ENCODE measurements at places on chromosomes 1 and 21.

DNA sequence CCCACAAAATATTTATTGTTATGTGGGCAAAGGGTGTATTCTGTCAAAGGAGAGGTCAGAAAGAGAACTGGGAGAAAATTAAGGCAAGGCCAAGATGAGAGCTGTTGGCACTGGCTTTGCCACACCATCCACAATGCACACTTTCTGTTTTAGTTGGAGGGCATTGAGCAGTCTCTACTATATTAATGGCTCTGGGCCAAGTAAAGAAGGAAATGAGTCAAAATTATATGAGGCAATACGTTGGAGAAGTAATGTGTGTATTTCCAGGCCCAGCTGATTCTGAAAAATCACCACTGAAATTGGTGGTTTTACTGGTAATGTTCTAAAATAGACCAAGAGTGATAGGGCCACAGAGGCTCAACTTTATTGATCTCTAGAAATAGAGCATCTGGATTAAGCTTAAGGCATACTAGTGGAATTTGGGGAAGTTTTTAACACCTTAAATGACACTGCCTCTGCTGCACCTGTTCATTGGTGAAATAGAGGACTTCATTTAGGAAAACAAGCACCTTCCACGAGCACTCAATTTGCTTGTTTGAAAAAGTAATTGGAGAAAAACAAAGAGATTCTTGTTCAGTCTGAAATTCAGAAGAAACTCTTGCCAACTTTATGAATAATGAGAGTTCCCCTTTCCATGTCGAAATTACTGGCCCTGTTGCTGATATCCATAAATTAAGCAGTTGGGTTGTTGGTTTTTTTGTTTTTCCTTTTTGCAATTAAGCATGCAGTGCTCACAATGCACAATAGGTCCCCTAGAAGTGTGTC lies 424.9 kb downstream of the ADGRL2 start:
- peak; percentile 82 for DNase-seq

GRCh38 chr1:203151362-203152157 lies 24.0 kb downstream of the ADORA1 start:
- no peak for DNase-seq

GRCh38 chr1:67650061-67650460 lies 34.9 kb upstream of the GADD45A start:
- DNase-seq: no peak

GRCh38 chr21:28867401-28867800 lies 125.3 kb downstream of the LTN1 start:
- DNase-seq: peak; percentile 63

GRCh38 chr1:3614755-3615742 lies 3.7 kb upstream of the MEGF6 start:
- DNase-seq: peak; percentile 22

Data from fibroblast of the aortic adventitia (primary cell).